ENCODE measurements at places on chromosomes 6 and 20. TPM values are rescaled to one million over a fixed set of nuclear protein-coding genes. Genes with fewer than 3 reads are reported as not detected.

The NFATC2 gene
- total RNA-seq = 0.61 TPM

DNA sequence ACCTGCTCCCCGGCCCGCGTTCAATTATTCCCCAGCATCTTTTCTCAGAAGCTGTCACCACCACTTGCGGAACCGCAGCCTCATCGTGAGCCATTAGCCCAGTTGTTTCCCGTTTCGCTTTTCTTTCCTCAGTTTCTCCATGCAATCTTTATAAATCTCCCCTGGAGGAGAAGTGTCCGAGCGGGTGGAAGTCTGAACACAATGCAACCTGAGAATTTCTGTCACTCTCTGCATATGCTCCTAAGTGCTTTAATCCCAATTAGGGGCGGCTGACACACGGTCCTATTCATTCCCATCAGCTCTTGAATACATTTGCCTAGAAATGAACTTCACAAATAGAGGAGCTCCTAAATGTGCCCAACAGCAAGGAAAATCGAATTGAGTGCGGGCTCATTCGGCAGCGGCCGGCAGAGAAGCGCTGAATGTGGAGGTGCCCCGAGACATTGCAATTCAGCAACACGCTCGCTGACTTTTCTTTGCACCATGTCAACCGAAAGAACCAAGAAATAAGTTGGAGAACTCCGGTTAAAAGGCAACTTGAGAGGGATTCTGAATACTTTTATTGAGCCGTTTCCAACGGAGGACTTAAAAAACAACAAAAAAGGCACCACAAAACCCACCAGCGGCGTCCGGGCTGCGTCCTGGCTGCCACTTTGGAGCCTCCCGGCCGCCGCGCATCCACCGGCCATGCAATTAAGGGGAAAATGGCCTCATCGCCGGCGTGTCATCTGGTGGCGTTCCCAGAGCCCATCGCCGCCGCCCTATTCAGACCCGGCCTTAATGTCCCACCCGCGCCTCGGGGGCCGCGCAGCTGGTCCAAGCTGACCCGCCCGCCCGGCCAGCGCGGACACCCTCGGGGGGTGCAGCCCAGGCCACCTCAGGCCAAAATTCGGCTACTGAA, 3.9 kb upstream of the PRDM13 start:
- peak overlapping the region; percentile 27 for H3K4me3 ChIP-seq
- no peak overlapping the region for H3K27ac ChIP-seq
- H3K36me3 ChIP-seq = no peaks in the 10 kb centered on the region
- DNase-seq = peak; percentile 45

DNA sequence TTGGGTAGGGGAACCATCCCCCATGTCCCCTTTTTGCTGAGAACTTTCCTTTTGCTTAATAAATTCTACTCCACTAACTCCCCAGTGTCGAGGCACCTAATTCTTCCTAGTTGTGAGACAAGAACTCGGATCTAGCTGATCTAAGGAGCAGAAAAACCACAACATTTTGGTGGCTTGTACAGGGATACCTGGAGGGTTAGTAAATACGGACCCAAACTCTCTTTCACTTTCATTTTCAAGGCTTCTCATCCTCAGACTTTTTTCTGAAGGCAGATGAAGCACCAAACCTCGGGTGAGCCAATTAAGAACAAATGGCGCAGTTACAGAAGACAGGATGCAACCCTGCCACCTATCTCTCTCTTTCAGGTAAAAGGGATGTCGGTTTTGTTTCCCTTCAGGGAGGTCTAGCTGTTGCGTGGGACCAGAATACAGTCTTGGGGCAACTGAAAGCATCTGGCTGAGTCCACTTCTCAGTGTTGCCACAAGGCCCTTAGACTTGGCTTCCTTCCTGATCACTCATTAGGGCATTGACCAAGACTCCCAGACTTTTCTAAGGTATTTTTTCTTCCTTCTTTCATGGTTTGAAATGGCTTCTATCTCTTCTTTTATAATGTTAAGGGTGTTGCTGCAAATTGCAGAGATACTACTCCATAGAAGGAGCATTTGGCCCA, 11.1 kb upstream of the HTR1B start:
- no peak for DNase-seq
- H3K27me3 ChIP-seq = no peaks in the 10 kb centered on the region
- peaks cover 6% of the 10 kb centered on the region for H3K36me3 ChIP-seq
- no peak overlapping the region for H3K27ac ChIP-seq

- no peak overlapping the region for H3K27ac ChIP-seq
- peaks cover 5% of the 10 kb centered on the region for H3K4me1 ChIP-seq
- no peak for DNase-seq
- no peaks in the 10 kb centered on the region for H3K27me3 ChIP-seq
- H3K36me3 ChIP-seq = no peaks in the 10 kb centered on the region
Measured at GRCh38 chr6:43836507-43837240, 66.7 kb downstream of the VEGFA start.

DNA sequence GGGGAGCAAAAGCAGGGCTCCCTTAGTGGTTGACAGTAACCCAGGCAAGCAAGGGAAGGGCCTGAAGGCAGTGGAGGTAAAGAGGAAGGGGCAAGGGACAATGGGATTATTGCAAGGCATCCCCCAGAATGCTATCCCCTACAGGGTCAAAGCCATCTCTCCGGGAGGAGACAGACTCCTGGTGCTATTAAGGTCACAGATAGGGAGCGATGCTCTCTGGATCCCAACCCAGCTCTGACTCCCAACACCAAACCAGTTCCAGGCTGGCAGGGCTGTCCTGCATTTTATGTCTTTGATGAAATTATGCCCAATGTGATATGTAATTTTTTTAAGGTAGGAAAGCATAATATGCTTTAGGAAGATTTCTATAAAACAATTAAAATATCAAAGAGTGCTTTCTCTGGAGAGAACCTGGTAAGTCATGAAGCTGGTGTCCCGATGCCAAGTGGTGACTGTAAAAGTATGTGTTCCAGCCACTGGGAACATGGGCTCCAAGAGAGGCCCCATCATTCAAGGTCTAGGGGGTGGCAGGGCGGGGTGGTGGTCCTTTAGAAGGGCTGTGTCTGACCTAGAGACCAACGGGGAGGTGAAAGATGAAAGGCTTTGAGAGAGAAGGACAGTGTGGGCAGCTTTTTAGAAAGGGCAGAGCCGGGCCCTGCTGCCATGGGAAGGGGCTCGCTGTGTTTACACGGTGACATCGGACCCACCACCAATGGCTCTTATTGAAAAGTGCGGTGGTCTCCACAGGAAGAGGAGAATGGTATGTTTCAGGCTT, 276.5 kb downstream of the CDC5L start:
- no peak overlapping the region for H3K4me3 ChIP-seq
- H3K27ac ChIP-seq = peak overlapping the region; percentile 95

GRCh38 chr6:41457303-41457670, 88.9 kb upstream of the FOXP4 start:
- H3K27me3 ChIP-seq = peaks cover 11% of the 10 kb centered on the region
- no peak overlapping the region for H3K27ac ChIP-seq
- no peaks in the 10 kb centered on the region for H3K36me3 ChIP-seq
- DNase-seq = no peak

DNA sequence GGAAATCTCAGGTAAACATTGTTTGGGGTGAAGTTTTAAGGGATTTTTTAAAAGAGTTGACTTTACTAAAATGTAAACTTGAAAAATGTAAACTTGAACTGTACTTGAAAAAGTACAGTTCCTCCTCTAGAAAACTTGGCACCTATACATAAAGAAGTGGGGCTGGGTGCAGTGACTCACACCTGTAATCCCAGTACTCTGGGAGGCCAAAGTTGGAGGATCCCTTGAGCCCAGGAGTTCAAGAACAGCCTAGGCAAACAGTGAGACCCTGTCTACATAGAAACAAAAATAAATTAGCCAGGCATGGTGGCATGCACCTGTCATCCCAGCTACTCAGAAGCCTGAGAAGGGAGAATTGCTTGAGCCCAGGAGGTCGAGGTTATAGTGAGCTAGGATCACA, 7.2 kb downstream of the BTBD9 start:
- no peaks in the 10 kb centered on the region for H3K27me3 ChIP-seq
- DNase-seq = no peak
- H3K27ac ChIP-seq = no peak overlapping the region
- H3K36me3 ChIP-seq = no peaks in the 10 kb centered on the region

DNA sequence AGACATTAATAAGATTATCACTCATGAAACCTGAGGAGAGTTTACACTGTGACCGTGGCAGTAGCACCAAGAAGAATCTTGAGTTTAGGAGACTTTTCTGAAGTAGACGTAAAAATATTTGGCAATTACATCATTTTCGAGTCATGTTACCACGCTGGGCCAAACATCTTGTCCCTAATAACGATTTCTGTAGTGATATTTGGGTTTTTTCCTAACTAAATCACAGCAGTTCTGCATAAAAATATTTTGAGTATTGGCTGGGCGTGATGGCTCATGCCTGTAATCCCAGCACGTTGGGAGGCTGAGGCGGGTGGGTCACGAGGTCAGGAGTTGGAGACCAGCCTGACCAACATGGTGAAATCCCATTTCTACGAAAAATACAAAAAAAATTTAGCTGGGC, 262.4 kb downstream of the PHF3 start:
- no peaks in the 10 kb centered on the region for H3K36me3 ChIP-seq
- no peaks in the 10 kb centered on the region for H3K27me3 ChIP-seq
- H3K27ac ChIP-seq = no peak overlapping the region
- DNase-seq = no peak
- no peak overlapping the region for H3K4me3 ChIP-seq
- H3K4me1 ChIP-seq = no peaks in the 10 kb centered on the region

The CLDN20 gene
- not detected for total RNA-seq

DNA sequence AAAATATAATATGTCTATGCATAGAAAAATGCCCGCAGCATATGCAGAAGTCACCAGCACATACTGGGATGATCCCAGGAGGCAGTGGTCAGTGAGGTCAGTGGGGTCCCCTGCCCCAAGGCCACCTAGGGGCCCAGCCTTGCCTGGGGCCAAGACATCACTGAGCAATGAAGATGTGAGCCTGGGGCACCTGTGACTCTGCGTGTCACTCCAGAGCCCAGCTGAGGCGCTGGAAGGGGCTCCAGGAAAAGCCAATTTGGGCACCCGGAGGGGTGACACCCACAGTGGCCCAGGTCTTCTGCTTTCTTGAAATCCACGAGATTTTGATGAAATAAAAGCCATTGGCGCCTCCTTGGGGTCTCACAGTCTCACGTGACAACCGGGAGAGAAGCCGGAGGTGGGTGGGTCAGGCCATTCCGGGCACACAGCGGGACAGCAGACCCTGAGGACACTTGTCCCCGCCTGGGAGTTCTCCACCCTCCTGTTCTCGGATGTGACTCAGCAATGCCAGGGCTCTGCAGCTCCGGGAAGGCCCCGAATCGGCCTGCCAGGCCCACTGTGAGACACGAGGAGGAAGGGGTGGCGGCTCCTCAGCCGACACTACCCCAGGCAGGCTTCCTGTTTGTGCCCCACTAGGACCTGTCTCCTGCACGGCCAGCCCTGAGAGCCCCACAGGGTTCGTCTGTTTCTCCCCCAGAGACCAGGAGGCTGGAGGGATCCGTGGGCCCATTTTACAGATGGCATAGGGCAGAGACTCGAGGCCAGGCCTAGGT, 24.4 kb upstream of the SLCO4A1 start:
- H3K27ac ChIP-seq = no peak overlapping the region
- H3K4me1 ChIP-seq = no peaks in the 10 kb centered on the region
- H3K36me3 ChIP-seq = no peaks in the 10 kb centered on the region
- DNase-seq = no peak
- no peaks in the 10 kb centered on the region for H3K27me3 ChIP-seq
- H3K4me3 ChIP-seq = no peak overlapping the region

DNA sequence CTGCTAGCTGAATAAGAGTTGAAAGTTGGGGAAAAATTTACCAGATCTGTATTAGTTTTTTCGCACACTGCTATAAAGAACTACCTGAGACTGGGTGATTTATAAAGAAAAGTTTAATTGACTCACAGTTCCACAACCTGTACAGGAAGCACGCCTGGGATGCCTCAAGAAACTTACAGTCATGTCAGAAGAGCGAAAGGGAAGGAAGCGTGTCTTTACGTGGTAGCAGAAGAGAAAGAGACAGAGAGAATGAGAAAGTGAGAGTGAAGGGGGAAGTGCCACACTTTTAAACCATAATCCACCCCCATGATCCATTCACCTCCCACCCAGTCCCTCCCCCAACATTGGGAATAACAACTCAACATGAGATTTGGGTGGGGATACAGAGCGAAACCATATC, 79.6 kb downstream of the KHDC1L start:
- H3K36me3 ChIP-seq = no peaks in the 10 kb centered on the region
- DNase-seq = no peak
- no peaks in the 10 kb centered on the region for H3K4me1 ChIP-seq
- no peaks in the 10 kb centered on the region for H3K27me3 ChIP-seq

GRCh38 chr6:3455569-3456394, 1.1 kb downstream of the SLC22A23 start:
- no peak overlapping the region for H3K4me3 ChIP-seq
- no peaks in the 10 kb centered on the region for H3K27me3 ChIP-seq
- H3K4me1 ChIP-seq = peaks cover 10% of the 10 kb centered on the region
- DNase-seq = peak; percentile 44

GRCh38 chr20:53786445-53787267, 193.0 kb upstream of the ZNF217 start:
- H3K4me3 ChIP-seq = no peak overlapping the region
- H3K4me1 ChIP-seq = peaks cover 10% of the 10 kb centered on the region
- no peak overlapping the region for H3K27ac ChIP-seq
- no peaks in the 10 kb centered on the region for H3K36me3 ChIP-seq
- DNase-seq = no peak
- H3K27me3 ChIP-seq = no peaks in the 10 kb centered on the region

The OOEP gene
- total RNA-seq = not detected

DNA sequence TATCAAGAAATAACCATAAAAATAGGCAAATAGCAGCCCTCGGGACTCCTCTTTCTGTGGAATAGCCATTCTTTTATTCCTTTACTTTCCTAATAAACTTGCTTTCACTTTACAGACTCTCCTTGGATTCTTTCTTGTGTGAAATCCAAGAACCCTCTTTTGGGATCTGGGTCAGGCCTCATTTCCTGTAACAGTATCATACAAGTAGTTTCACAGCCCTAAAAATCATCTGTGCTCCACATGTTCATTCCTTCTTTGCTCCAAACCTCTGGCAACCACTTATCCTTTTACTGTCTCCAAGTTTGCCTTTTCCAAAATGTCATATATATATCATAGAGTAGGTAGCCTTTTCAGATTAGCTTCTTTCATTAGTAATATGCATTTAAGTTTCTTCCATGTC, 13.5 kb upstream of the NT5E start:
- DNase-seq = no peak
- no peak overlapping the region for H3K27ac ChIP-seq
- no peak overlapping the region for H3K4me3 ChIP-seq
- no peaks in the 10 kb centered on the region for H3K27me3 ChIP-seq

DNA sequence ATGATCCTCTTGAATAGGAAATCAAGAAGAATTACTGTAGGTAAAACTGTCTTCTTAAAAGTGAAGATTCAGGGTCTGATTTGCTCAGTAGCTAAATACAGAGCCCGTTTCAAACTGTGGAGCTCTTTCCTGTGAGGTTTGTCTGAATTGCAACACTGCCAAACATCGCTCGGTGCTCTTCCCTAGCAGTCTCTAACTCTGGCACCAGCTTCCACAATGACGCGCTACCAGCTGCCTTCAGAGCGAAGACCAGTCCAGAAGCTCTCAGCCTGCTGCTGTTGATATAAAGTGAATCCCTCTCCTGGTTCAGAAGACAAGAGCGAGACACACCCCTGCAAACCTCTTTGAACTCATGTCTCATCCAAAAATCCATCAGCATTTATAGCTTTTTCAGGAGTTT, 447.0 kb downstream of the LMBRD1 start:
- H3K36me3 ChIP-seq = peaks cover 4% of the 10 kb centered on the region
- no peaks in the 10 kb centered on the region for H3K4me1 ChIP-seq
- DNase-seq = no peak
- no peak overlapping the region for H3K4me3 ChIP-seq

The SCRT2 gene
- total RNA-seq = not detected

The FOXQ1 gene
- total RNA-seq = 0.15 TPM

GRCh38 chr6:158816803-158817727, 2.1 kb downstream of the EZR start:
- peak overlapping the region; percentile 99 for H3K4me3 ChIP-seq
- no peak for DNase-seq
- H3K4me1 ChIP-seq = peaks cover 14% of the 10 kb centered on the region
- H3K27ac ChIP-seq = no peak overlapping the region
- no peaks in the 10 kb centered on the region for H3K27me3 ChIP-seq

The PDE7B gene
- total RNA-seq = not detected
